Activated CD4-positive, CD25-positive, alpha-beta regulatory T cell treated with anti-CD3 and anti-CD28 coated beads, Interleukin-2, amount 50 U/mL, for 24 hours (primary cell): ENCODE measurements at places on chromosomes 5 and 9.

GRCh38 chr9:131692612-131693562, 47.0 kb downstream of the RAPGEF1 start:
- no peak for ATAC-seq

DNA sequence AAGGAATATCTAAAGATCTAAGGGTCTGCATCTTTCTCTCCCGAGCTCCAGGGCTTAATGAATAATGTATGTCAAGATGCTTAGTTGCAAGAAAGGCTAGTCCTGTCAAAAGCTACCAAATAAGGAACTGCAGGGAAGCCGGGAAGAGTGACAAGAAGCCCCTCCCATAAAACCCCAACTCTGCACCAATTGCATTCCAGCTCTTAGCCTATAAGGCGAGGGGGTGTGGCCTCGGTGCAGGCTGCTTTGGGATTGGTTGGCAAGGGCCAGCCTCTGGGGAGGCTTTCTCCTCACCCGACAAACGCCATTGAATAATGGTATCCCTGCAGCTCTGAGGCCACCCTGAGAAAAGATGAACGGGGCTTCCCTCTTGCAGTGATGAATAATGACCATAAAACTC, 416.9 kb downstream of the RAB3C start:
- ATAC-seq = no peak

DNA sequence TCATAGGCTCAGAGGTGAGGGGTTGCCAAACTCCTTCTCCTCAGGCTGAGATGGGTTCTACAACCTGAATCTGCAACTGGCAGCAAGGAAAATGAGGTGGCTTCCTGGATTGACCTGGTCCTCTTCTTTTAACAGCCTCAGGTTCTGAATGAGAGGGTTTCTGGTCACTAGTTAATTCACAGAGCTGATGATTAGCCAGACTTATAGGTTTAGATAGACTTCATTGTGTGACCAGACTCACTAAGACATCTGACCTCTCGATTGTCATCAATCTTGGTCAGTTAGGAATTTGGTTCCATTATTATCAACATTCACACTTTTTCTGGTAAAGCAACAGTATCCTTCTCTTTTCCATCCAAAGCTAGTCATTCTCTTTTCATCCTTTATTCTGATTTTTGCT, 257.9 kb downstream of the PAPPA start:
- no peak for ATAC-seq

GRCh38 chr5:173672166-173672565, 55.7 kb upstream of the BOD1 start:
- no peak for ATAC-seq

GRCh38 chr5:56019306-56020272, 24.8 kb upstream of the IL6ST start:
- ATAC-seq = no peak

- ATAC-seq = no peak
These were observed 732.1 kb downstream of the MAT2B start for GRCh38 chr5:164237486-164237885.

DNA sequence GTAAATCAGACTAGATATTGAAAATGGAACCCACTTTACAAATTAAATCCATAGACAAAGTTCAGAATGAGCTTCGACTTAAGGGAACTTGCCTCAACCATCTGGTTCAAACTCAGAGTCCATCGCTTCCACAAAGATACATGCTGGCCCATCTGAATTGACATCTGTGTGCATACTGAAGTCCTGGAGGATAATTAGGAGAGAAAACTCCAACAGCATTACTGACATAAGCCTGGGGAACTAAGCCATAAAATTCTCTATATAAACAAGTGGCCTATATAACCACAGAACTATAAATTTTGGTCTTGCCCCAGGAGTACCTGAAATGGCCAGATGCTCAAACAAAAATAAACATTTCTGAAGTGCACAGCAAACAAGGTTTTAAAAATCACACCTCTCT, 94.4 kb downstream of the IZUMO3 start:
- no peak for ATAC-seq

DNA sequence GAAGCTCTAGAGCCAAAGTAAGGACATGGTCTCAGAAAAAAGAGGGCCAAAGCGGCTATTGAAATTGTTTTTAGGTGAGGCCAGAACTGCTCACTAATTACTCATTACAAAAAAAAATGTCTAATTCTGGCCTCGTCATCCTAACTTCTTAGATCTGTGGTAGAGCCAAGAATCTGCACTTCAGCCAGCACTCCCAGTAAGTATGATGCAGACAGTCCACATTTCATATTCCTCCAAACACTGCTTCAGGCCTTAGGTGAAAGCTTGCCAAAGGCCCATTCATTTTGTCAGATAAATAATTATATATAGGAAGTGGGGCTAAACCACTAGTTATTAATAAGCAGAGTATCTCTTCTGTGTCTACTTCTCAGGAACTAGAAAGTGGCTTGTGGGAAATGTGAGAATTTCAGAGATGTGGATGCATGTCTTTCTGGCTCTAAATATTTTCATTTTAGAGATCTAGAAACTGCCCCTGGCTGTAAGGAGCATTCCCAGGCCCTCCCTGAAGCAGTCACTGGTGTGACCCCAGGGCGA, 554.0 kb downstream of the TLE4 start:
- ATAC-seq = no peak

GRCh38 chr5:113043491-113043931, 66.9 kb downstream of the DCP2 start:
- ATAC-seq = no peak

DNA sequence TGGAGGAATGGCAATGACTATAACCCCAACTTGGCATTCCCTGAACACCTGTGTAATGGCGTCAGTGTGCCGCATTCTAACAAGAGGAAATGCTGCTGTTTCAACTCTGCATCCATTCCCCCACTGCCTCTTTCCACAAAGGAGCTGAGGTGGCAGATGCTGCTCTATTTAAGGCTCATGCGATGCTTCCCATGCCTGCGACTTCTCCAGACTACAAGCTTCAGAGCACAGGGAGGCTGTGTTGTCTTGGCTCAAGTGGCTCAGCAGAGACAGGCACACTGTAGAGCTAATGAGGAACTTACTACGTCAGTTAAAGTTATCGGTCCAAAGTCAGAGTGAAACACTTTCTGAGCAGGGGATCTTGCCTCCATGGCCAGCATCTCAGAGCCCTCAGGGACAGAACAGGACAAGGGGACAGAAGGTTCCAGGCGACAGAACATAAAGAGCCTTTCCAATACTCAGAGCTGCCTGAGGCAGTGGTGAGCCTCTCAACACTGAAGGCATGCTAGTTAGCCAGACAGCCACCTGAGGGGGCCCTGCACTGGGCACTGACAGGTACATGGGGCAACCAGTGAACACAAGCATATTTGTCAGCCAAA, 21.8 kb downstream of the TNIP1 start:
- ATAC-seq = no peak

- ATAC-seq = no peak
These were observed 26.8 kb downstream of the BARHL1 start for GRCh38 chr9:132609184-132609583.

- ATAC-seq = no peak
These were observed 61.0 kb upstream of the TARS1 start for GRCh38 chr5:33379757-33380156.

DNA sequence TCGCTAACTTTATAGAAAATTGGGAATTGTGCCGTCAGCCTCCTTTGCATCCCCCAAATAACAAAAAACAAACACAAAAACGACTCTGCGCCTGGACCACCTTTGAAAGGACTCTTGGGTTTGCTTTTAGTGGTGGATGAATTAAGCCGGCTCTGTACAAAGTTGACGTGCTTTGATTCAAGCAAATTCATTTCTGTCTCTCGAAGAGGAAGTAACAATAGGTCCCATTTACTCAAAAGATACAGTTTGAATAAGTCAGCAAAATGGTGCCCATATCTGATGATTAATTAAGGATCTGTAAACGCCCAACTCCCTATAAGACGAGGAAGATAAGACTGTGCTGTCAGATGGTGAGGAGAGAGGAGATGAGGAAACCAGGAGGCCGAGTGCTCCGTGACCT, 67.8 kb downstream of the AK8 start:
- ATAC-seq = no peak

DNA sequence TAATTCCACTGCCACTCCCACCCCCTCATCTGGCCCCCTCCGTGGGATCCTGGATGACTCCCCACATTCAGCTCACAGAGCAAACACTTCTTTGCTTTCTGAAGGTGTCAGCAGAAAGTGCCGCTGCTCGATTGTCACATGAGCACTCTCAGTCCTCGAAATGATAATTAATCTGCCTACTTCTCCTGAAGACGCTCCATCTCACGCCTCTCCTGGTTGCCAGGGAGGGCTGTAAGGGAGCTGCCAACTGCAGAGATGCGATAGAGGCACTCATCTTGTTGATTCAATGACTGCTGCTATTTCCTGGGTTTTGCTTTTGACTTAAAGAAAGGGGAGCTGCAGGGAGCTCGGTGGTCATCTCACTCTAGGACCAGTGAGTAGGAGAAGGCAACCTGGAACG, 206.5 kb downstream of the DAB2IP start:
- no peak for ATAC-seq

DNA sequence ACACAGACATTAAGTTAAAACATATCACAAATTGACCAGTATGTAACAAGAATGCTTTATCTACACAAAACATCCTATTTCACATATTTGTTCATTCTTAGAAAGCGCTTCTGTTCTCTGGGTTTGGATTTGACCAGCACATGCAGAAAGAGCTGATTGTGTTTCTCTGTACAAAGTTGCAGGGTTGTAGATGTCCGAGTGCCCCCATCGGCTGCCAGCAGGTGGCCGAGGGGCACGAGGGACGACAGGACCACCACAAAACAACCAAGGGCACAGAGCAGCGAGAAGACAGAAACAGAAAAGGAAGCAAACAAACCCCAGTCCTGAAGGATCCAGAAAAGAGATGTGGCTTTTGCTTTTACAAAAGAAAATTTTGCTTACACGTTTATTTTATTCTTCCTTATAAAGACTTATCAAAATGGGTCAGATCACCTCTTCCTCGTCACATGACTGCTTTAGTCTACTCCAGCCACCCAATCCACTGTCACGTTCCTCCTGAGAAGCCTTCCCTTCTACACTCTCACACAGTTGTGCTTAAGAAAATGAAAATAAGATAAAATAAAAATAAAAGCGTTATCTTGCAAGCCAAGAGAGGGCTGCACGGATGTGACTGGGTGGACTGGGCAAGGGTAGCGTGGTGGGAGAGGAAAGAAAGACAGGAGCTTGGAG, 9.5 kb downstream of the OTP start:
- no peak for ATAC-seq

GRCh38 chr5:119453040-119453373, 710 bp downstream of the HSD17B4 start:
- no peak for ATAC-seq

DNA sequence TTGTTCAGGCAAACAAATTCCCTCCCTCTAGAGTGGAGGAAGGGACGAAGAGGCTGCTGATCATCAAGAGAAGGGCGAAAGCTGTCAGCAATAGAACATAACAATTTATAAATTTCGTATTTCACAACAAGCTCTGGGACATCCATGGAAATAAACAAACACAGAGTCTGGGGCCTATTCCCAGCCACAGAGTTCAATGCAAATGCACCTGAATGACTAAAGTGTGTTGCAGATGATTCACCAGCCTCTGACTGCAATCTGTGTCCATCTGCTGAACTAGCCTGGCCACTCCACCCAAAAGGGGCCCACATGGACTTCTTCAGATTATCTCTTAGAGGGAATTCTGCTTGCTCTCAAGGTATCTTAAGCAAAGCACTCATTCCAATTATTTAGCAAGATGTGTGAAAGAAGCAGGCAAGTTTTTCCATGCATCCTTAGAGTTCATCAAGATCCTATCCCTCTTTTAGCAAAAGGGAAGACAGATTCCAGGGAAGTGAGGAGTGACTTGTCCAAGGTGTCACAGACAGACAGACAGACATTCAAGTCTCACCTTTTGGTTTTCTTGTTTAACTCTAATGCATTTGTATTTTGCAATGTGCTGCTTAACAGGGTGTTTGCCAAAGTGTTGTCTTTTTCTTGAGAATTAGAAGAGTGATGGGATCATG, 307.8 kb upstream of the PAPPA start:
- no peak for ATAC-seq

GRCh38 chr9:137365056-137365455, 57.9 kb downstream of the EXD3 start:
- ATAC-seq = no peak

DNA sequence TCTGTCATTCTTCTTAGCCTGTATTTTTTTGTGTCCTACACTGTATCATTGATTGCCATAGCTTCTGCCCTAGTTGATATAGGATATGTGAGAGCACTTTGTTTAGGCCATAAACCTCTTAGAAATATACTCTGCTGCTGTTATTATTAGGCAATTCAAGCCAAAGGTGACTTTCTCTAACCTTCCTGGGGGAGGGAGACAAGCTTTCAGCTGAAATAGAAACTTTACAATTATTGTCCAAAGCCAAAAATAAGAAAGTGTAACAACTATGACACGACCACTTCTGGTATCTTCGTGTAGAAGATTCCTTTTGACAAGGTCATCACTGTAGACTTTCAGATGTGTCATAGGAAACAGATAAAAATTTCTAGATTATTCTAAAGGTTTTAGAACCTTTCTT, 12.2 kb upstream of the CSNK1A1 start:
- ATAC-seq = no peak

GRCh38 chr9:967903-968641, 8.4 kb upstream of the DMRT3 start:
- ATAC-seq = no peak

DNA sequence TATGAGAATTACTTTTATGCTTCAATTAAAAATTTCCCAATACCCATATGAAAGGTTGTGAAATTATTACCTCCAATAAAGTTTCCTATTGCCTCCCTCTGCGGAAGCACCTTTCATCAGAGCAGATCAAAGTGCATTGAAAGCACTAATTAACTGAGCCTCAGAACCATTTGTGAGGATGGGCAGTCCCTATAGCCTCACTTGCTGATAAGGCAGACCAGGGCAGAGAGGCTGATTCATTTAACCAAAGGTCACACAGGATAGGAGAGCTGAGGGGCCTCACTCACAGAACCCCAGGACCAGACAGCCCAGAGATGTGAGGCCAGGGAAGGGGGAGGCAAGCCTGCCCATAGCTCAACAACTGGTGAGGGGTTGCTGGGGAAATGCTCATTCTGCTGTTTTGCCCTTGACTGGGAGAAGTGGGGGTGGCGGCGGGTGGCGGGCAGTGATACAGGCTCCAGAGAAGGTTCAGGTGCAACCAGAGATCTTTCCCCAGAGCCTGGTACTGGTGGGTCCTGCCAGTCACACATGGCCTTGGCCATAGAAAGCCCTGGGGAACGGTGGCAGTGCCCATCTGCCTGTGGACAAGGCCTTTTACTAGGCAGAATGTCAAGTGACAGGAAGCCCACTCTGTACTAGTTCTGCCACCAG, 57.9 kb downstream of the MACROH2A1 start:
- no peak for ATAC-seq

DNA sequence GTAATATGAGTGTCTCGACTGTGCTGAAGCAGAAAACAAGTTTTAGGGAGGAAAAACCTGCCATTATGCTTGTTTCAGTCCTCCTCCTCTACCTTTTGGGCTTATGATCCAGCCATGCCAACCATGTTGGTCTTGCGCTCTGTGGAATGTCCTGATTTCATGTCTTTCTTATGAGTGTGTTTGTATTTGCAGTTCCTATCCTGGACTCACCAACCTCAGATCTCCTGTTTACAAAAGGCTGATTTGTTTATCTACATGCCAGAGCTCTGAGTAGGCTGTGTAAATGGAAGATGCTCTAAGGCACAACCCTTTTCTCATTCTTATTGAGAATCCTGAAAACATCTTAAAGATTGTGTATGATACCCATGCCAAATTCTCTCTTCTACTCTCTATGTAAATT, 138.6 kb downstream of the ARHGEF28 start:
- no peak for ATAC-seq
